Activated T-cell treated with anti-CD3 and anti-CD28 coated beads, Interleukin-2, amount 50 U/mL, for 4 hours (primary cell): ENCODE measurements at places on chromosomes 7 and 10.

GRCh38 chr7:137421366-137421765 lies 77.8 kb upstream of the PTN start:
- no peak for DNase-seq

DNA sequence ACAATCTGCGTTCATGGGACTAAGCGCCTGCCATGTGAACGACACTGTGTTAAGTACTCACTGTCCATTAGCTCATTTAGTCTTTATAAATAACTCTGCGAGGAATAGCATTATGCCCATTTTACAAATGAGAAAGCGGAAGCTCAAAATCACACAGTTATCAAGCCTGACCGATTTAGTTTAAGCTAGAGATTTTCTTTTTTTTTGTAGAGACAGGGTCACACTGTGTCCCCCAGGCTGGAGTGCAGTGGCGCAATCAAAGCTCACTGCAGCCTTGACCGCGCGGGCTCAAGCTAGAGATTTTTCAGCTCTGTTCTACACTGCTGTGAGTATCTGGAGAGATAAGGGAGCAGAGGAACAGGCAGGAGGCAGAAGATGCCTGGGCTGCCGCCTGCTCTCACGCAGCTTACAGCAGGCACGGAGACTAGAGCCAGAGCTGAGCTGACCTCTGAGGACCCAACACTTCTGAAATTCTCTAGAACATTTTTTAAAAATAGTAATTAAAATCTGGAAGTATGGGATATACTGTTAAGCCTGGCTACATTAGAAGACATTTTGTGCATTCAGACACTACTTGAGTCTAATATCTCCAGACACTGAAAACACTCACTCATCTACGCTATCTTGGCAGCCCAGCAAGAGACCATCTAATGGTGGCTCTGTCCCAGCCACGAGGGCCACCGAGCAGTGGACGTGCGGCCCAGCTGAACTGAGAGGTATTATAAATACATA lies 38.7 kb downstream of the GNA12 start:
- DNase-seq: no peak

DNA sequence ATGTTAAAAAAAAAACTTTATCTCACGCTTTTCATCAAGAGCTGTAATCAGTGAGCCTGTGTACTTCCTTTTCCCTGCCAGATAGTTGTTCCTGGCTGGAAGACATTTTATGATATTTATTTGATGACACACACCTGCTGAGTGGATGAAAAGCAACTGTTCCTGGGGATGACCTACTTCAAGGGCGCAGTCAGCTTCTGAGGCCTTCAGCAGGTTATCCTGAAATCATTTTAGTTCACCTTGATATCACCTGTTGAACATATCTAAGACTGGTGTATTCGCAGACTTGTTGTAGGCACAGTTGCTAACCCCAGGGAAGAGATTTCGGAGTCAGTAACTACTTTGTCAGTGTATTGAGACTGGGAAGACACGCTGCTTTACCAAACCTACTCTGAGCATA lies 234.5 kb upstream of the TCF7L2 start:
- DNase-seq: no peak

DNA sequence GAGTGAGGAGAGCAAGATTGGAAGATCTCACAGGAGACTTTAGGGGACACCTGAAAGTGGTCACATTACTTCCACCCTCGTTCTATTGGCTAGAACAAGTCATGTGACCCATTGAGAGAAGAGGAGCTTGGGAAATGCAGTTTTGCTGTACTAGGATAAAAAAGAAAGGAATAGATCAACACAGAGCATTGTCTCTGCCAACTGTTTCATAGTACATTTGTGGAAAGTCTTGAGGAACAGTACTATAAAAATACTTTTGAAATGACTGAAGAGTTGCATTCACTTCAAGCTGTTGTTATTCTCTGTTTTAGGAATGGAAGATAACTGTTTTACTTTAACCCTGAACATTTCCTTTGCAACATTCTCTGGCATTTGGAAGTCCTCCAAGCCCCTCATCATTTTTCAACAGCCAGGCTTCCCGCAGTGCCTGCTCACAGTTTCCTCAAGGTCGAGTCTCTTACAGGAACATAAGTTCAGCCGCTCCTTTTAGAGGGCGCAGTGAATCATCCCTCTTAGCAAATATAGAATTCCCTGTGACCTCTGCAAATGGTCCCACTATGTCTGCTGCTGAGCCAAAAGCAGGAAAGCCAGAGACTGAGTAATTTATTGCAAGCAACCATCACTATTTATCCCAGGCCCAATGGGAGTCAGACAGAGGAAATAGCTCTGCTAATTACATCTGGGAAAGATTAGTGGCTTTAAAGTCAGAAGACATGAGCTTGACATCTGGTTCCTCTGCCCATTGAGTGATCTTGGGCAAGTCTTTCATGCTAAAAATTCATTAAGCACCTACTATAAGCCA lies 40.7 kb downstream of the MRPL32 start:
- no peak for DNase-seq

DNA sequence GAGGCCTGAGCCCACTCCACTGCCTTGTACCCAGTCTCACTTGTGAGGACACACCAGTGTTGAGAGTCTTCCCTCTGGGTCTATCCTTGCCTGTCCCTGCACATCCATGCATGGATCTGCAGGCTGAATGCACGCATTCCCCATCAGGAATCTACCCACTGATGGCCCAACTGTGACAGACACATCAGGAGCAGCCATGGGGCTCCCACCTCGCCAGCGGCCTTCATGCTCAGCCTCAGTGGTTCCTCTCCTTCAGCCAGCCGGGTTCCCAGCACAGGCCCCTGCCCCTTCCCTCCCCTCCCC lies 21.3 kb downstream of the ANTXRL start:
- no peak for DNase-seq

- no peak for DNase-seq
These were observed 12.2 kb downstream of the PLXDC2 start for GRCh38 chr10:19828278-19829049.

DNA sequence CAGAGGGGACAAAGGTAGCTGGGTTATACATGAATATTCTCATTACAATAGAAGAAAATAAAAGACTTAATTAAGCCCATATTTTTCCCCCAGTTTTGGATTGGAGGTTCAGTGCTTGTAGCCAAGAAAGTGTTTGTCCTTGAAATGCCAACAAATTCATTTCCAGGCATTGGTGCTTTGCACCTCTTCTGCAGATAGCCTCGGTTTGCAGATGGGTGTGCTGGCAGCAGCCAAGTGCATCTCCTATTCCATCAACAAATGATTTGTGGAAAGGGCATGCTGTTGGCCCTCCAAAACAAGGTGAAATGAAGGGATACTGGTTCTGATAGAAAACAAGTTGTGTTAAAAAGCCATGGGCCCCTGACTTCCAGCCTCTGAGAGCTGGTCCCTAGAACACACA lies 187.3 kb downstream of the DPY19L1 start:
- no peak for DNase-seq

DNA sequence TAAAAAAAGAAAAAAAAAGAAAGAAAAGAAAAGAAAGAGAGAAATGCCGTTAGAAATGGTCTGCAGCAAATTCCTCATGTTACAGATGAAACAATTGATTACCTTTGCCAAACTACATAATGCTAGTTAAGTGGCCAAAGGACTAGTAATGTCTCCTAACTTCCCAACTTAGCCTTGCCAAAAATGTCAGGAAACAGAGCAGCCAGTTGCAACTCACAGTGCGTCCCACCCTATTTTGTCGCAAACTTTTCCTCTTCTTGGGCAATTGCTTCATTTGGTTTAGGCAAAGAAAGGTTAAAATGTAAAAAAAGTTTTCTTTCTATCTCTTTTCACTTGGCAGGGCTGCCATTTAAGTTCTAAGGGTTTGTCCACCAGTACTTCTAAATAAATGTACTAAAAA lies 53.1 kb downstream of the APBB1IP start:
- DNase-seq: no peak

DNA sequence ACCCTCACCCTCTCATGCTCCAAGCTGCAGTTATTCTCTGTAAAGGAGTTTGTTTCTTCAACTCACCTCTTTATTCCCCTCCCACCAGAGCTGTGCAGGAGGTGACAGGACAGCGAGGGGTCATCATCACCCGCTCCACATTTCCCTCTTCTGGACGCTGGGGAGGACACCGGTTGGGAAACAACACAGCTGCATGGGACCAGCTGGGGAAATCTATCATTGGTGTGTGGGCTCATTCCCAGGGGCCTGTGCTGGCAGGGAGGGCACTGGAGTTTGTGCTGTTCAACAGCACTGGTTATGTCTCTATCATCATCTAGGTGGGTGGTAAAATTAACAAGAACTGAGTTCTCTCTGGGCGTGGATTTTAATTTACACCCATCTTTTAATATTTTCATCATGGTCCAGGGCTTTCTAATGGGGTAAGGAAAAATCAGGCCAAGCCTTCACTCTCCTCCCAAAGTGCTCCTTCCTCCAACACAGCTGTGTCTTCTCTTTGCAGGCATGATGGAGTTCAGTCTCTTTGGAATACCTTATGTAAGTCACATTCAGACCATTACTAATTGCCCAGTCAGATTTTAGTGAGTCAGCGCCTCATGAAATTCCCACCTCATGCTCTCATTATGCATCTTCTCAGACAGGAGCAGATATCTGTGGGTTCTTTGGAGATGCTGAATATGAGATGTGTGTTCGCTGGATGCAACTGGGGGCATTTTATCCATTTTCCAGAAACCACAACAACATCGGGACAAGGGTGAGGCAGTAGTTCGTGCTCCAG lies 61.6 kb downstream of the PRSS58 start:
- no peak for DNase-seq

DNA sequence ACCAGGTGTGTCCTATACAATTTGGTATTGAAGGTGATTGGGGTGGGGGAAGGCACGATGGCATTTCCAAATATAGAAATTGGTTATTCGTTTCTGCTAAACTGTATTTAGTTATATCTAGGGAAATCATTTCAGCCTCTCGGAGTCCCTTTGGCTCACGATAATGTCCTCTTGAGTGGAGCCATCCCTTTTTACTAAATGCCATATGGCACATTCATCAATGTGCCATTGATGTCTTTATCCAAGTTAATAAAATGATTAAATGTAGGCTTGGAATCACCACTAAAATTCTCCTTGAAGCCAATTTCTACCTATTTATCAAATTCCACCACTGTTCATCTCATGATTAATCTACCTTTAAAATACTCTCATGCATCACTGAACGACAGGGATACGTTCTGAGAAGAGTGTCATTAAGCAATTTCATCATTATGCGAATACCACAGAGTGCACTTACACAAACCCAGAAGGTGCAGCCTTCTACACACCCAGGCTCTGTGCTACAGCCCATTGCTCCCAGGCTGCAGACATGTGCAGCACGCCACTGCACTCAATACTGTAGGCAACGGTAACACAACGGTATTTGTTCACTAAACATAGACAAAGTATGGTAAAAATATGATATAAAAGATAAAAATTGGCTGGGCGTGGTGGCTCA lies 219.2 kb upstream of the C7orf33 start:
- DNase-seq: no peak

- no peak for DNase-seq
These were observed 143.3 kb upstream of the TNS3 start for GRCh38 chr7:47725031-47725780.

GRCh38 chr10:75466001-75466400 lies 34.6 kb downstream of the LRMDA start:
- no peak for DNase-seq

DNA sequence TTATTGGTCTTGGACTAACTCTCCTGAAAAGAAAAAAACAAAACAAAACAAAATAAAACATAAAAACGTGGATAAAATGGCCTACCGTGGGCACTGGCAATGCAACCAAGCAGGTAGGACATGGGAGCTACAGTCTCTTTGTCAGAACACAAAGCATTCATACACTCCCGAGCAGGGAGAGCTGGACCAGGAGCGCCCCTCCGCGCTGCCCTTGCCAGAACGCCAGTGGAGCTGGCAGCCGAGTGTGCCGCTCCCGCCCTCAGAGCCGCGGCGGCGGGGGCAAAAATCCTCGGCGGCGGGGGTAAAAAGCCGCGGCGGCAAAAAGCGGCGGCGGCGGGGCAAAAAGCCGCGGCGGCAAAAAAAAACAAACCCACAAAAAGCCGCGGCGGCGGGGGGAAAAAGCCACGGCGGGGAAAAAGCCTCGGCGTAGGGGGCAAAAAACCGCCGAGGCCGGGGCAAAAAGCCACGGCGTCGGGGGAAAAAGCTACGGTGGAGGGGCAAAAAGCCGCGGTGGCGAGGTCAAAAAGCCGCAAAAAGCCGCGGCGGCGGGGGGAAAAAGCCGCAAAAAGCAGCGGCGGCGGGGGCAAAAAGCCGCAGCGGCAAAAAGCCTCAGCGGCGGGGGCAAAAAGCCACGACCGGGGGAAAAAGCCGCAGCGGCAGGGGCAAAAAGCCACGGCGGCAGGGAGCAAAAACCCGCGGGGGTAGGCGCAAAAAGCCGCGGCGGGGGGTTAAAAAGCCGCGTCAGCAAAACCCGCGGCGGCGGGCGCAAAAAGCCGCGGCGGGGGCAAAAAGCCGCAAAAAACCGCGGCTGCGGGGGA lies 418.1 kb downstream of the ZNF716 start:
- no peak for DNase-seq

DNA sequence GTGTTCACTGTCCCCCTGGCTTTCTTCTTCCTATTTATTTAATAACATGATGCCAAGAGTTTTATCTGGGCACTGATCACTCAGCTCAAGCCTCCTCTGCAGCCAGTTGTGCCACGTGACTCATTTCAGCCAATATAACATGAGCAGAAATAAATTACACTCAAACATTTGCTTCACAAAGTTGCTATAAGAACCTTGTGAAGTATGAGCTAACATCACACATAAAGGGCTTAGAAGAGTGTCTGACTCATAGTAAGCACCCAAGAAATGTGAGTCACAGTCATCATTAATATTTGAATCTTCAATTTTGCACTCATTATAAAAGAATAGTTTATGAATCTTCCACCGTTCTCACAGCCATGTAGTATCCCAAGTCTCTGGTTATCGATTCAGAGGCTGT lies 414.6 kb upstream of the NPVF start:
- DNase-seq: no peak

- no peak for DNase-seq
These were observed 9.7 kb downstream of the GBX1 start for GRCh38 chr7:151157645-151158329.
